ENCODE measurements at places on chromosomes 11 and 22.

DNA sequence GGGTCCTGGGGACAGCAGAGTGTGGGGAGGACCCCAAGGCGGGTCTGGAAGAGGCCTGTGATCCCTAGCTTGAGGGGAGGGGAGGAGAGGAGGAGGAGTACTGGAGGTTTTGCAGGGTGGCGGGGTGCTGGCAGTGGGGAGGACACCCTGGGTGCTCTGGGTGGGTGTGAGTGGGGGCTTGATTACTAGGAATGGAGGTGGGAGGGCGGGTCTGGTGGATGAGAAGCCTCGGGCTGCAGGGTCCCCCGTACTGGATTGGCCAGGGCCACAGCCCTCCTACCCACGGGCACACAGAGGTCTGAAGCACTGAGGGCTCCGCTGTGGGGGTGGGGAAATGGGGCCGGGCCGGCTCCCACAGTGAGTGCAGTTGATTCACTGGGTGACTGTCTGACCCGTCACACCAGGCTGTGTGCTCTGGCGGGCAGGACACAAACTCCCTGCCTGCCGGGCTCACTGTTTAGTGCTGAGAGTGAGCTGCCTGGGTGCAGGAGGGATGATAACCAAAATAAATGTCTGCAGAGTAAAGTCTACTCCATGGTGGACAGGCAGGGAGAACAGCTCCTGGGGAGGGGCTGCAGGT lies 114.2 kb downstream of the CACNA1I start:
- no peak for DNase-seq

- DNase-seq = no peak
Measured at GRCh38 chr11:36314434-36314767, 18.3 kb downstream of the PRR5L start.

DNA sequence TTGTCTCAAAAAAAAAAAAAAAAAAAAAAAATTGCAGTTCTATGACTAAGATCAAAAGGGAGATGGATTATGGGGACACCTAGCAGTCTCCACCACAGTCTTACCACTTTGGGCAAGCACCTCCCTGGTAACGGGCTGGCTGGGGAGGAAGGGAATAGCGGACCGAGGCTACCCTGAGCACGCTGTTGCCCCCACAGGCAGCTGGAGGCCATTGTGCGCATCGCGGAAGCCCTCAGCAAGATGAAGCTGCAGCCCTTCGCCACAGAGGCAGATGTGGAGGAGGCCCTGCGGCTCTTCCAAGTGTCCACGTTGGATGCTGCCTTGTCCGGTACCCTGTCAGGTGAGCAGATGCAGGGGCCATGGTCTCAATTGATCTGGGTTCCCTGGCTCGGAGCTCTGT lies 21.2 kb downstream of the MCM5 start:
- no peak for DNase-seq

DNA sequence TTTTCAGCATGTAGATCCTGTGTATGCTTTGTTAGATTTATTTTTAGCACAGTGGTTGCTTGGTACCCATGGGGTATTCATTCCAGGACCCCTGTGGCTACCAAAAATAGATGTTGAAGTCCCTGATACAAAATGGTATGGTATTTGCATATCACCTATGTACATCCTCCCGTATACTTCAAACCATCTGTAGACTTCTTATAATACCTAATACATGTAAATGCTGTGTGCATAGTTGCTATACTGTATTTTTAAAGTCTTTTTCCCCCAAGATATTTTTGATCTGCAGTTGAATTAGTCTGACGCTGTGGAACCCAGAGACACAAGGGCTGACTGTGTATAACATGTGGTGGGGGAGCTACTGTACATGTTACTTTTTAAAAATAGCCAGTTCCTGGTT lies 101.1 kb downstream of the ATXN10 start:
- DNase-seq = no peak

DNA sequence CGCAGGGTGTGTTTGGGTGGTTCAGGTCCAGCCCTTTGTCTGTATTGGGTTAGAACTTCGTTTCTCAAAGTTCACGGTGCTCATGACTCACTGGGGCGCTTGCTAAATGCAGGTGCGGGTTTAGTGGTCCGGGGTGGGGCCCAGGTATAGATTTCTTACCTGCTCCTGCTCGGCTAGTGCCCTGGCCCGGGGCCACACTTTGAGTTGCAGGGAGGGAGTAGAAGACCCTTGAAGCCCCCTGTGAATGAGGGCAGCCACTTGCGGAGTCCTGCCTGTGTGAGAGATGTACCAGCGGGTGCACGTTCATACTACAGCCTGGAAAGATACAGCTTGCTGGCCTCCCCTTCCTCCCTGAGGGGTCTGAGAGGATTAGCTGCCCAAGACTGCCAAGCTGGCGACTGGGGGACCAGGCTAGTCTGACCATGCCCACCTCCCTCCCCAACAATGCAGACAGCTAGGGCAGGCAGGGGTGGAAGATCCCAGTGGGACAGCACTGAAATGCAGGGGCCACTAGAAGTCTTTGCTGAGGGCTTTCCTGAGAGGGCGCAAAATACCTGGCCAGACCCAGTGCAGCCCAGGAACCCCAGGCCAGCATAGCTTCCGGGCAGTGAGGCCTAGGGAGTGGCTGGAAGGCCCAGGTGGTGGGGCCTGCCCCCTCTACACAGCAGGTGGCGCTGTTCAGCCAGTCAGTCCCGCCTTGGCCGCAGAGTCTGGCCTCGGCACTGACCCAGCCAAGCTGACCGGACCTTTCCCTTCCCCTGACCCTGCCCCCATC lies 5.1 kb upstream of the MYRF start:
- DNase-seq = peak; percentile 82

- no peak for DNase-seq
Measured at GRCh38 chr11:79189055-79189454, 251.8 kb downstream of the TENM4 start.

DNA sequence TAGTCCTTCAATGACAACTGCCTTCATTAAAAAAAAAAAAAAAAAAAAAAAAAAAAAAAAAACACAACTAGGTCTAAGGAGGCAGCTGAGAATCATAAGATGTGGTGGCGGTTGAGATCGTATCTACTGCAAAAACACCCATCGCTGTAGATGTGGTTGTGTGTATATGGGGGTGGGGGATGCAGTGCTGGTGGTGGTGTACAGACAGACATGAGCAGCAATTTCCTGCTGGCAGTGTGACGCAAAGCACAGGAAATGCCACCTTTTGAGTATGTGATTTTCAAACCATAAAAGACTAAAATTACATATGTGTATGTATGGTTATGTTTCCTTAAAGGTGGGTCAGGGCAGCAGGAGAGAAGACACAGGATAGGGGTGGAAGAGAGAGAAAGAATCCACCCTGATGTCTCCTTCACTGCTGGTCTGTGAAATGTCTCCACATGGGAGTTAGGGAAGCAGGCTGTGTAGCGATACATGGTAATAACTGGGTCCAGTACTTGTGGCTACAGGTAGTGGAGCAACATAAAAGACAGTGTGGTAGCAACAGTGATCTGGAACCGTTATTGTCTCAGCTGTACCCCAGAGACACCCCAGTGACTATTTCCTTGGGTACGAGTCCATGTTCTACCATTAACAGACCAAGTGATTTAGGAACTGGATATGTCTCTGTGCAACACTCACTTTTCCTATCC lies 57.9 kb downstream of the SYTL2 start:
- no peak for DNase-seq
